ENCODE measurements at places on chromosomes 7 and 10.

DNA sequence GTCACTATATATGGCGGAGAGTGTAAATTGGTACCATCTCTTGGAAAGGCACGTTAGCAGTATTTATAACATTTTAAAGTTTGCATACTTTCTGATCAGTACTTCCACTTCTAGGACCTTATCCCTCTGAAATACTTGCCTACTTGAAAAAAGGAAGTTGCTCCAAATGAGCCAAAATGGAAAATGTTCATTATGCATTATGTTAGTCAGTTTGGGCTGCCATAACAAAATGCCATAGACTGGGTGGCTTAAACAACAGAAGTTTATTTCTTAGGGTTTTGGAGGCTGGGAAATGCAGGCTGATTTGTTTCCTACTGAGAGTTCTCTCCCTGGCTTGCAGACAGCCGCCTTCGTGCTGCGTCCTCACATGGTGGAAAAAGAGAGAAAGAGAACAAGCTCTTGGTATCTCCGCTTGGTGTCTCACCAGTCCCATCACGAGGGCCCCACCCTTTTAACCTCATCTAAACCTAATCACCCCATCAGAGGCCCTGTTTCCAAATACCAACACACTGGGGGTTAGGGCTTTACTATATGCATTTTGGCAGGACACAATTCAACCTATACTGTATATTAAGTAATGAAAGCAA, 6.9 kb downstream of the SNX10 start:
- DNase-seq, result no peak

DNA sequence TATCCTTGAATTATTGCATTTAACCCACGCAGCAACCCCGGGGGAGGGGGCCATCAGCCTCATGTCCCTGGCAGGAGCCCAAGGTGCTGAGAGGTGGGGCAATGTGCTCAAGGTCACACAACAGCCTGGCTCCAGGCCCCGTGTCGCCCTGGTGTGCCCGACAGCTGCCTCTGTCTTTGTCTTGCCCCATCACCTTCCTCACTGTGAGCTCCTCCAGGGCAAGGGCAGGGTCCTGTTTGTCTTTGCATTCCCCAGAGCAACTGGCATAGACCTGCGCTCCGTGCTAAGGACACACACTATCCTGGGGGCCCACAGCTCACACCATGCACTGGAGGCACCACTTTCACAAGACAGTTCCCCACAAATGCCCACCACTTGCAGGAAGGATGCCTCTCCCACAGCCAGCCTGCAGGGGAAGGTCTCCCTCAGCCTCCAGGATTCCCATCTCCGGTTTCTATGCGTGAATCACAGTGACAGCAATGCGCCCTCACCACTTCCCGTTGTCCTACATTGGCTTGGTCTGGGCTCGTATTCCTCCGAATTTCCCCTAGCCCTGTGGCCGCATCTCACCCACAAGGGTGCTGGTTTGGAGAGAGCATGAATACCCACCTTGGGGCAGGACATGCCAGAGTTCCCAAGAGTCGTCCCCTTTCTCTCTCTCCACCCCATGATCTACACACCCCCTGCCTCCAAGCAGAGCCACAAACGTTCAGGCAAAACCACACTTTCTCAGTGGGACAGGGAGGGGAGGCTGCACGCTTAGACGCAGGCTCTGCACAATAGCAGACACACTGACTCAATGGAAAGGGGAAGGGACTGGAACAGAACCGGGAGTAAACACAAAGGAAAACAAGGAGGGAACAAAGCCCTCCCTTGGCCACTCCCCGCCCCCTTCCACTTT, 10.3 kb downstream of the ITPRIP start:
- DNase-seq, result no peak

DNA sequence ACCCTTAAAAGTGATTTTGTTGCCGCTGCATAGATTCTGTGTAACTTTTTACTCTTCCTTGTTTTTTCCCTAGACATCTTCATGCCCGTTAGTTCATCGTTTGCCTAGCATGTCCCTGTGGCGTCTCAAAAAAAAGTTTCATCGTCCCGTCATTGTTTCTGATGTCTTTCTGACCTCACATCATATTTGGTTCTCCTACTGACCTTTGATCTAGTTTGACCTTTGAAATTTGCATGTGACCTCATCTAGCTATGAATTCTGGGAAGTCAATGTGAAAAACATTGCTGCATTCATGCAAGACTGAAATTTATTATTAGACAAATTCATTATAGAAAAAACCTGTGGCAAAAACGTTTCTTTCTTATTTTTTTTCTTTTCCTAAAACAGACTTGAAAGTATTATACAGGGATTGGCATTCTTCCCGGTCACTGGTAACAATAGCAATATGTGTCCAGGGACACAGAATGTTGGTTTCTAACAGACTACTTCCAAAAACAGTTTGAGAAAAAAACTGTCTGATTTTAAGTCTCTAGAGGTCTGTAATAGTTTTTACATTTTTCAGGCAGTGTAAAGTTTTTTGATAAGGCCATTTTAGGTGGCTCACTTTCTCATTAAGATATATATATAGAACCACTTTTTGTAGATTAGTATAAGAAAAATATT, 280.9 kb downstream of the USP6NL start:
- no peak for DNase-seq

GRCh38 chr10:95499482-95499989, 61.6 kb downstream of the SORBS1 start:
- no peak for DNase-seq

DNA sequence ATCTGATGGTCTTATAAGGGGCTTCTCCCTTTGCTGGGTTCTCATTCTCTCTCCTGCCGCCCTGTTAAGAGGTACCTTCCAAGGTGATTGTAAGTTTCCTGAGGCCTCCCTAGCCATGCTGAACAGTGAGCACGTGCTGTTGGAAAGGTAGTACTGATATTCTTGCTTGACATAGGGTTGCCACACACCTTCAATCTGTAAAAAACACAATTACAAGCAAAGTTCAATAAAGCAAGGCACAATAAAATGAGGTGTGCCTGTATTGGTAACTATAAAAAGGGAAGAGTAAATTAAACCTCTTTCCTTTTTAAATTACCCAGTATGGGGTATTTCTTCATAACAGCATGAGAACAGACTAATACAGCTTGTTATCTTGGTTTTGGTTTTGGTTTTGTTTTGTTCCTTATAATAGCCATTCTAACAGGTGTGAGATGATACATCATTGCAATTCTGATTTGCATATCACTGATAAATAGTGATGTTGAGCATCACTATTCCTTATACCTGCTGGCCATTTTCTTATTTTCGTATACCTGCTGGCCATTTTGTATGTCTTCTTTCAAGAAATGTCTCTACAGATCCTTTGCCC, 164.9 kb upstream of the TRIM24 start:
- DNase-seq, result no peak

GRCh38 chr7:1274121-1274875, 41.6 kb downstream of the UNCX start:
- DNase-seq, result no peak

DNA sequence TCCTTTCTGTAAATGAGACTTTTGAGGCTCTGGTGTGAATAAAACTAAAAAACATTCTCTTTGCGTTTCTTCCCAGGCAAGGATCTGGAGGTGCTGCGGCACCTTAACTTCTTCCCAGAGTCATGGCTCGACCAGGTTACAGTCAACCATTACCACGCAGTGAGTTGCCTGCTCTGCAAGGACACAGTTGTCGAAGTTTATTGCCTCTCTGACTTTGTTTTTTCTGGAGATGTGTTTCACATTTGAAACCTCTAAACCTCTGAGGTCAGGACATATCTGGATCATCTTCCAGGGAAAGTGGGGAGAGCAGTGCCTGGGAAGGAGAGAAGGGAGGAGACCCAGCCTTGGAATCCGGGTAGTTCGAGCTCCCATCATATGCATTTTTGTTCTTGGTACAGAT, 43.4 kb upstream of the PLEKHA1 start:
- DNase-seq, result no peak

DNA sequence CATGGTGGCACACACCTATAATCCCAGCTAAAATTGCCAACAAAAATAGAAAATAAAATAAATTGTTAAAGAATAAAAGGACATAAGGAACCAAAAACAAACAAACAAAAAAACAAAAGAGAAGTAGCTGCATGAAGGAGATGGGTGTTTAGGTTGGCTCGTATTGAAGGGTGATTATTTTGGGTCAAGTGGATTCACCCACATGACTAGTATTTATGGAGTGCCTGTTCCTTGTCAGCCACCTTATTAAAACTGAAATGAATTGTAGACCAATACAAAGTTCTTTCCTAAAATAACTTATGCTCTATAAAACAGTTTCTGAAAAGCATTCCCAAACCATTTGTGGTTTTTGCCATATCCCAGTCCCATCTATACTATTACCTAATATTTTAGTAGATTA, 138.7 kb downstream of the BTAF1 start:
- DNase-seq, result no peak

- no peak for DNase-seq
Observed at GRCh38 chr7:151387161-151388006, 22.5 kb downstream of the WDR86 start.
